Activated naive CD4-positive, alpha-beta T cell treated with anti-CD3 and anti-CD28 coated beads, Interleukin-2, amount 50 U/mL, for 16 hours (primary cell): ENCODE measurements at places on chromosomes 6 and 20.
A peak's percentile ranks its signal among the peaks of the same experiment; 100 is the strongest.

GRCh38 chr20:19911810-19912382 lies 105.3 kb upstream of the NAA20 start:
- no peak for DNase-seq

GRCh38 chr20:24109537-24109936 lies 121.0 kb upstream of the GGTLC1 start:
- no peak for DNase-seq

- no peak for DNase-seq
Measured at GRCh38 chr20:25676164-25676809, 20.4 kb downstream of the ZNF337 start.

DNA sequence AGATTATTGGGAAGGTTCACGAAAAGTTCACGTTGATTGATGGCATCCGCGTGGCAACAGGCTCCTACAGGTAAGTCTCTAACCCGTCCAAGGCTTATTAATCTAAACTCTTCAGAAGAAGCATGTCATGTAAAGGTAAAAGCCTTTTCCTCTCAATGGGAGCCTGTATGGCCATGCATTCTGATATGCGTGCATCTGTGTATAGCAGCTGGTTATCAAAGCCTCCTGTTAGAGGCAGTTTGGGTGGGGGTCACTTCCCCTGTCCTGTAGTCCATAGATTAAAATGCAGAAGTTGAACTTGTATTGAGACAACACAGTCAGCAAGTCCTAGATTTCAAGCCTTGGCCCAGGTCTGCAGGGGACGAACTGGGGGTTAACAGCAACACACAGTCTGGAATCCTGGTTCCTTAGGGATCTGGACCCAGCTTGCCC lies 14.2 kb upstream of the DHX35 start:
- DNase-seq, result no peak

- peak; percentile 13 for DNase-seq
Measured at GRCh38 chr20:38724626-38725147, 401 bp downstream of the SLC32A1 start.

GRCh38 chr6:73451223-73452106 lies 632 bp downstream of the CGAS start:
- DNase-seq, result peak; percentile 51

- DNase-seq, result no peak
Measured at GRCh38 chr6:75882734-75883133, 133.7 kb downstream of the MYO6 start.

DNA sequence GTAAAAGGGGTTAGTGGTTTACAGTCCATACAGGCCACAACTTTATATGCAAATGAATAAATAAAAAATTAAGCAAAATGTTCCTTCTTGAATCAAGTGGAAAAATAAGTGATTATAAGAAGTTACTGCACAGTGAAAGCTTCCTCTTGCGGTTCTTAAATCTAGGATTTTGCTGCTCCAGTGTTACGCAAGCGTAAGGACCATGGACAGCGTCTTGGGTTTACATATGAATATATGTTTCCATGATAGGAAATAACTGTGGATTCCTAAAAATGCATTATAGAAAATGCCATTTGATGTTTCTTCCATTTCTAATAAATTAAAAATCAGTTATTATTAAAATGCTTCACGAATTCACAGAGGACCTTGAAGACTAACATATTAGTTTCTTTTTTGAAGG lies 176.6 kb upstream of the POU3F2 start:
- no peak for DNase-seq

GRCh38 chr6:159126590-159126989 lies 42.6 kb upstream of the FNDC1 start:
- DNase-seq, result no peak

DNA sequence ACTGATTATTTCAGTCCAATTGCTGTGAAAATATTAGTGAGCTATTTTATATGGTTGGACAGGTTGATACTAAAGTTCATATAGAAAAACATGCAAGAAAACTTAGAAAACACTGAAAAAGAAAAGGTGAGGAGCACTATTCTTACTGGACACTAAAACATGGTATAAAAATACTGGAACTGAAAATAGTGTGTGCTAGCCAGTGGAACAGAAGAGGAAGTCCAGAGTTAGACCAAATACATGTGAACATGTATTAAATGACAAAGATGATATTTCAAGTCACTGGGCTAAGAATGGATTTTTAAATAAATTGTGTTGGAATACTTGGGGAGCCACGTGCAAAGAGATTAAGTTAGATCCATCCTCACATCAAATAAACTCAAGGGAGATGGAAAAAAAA lies 218.5 kb downstream of the TMEM242 start:
- DNase-seq, result no peak

DNA sequence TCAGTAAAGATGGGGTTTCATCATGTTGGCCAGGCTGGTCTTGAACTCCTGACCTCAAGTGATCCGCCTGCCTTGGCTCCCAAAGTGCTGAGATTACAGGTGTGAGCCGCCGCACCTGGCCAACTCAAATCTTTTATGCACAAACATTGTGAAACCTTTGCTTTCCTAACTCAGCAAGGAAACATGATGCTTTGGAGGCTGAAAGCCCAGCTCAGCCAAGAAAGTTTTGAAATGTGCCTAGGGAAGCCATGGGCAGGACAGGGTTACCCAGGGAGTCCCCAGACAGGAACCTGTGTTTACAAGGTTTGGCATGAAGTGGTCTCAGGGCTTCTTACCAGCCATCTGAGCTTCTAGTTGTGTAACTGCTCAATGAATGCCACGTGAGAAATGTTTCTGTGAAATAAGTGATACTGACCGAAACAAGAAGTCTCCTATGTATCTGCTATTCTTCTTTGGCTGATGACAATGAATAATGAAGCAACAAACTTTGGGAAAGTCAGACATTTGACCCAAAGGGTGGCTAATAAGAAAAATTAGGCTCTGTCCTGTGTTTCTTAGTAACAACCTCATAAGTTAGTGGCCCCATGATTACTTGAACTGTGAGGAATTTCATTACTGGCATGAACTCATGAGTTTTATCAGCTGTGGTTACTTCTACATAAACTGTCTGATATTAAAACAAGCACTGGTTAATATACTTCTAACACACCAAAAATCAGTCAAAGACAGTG lies 163.5 kb downstream of the KIF6 start:
- no peak for DNase-seq

- DNase-seq, result no peak
Measured at GRCh38 chr6:30100154-30100553, 12.7 kb downstream of the TRIM31 start.

- DNase-seq, result no peak
Measured at GRCh38 chr6:168057836-168058235, 21.2 kb downstream of the FRMD1 start.

GRCh38 chr6:146056506-146056905 lies 27.6 kb downstream of the GRM1 start:
- no peak for DNase-seq

DNA sequence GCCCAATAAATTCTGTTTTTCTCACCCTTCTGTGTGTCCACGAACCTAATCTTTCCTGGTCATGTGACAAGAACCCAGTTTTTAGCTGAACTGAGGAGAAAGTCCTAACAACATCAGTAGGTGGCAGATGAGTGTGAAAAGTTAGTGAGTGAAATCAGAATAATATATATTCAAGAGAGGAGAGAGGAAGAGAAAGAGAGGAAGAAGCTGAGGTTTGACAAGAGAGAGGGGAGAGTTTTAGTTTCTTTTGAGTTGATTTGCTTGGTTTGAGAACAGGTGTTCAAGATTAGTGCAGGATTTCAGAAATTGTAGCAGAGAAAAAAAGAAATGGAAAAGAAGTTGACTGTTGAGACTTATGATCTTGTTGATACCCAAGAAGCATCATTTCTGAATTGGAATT lies 930.5 kb upstream of the FLRT3 start:
- DNase-seq, result no peak

DNA sequence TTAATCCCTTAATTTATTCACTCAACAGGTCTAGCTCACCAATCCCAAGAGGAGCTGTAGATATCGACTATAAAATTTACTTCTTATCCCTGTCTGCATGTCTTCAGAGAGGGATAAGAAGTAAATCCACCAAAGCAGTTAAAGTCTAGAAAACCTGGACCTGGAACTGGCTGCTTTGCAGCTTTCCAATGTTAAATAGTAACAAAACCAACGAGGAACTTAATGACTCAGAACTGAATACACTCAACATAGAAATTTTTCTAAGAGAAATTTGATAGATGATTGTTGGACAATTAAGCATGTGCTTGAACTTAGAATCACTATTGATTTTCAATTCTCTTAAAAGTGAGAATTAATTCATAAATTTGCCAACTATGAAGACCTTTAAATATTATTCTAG lies 11.5 kb upstream of the TMEM244 start:
- no peak for DNase-seq

GRCh38 chr6:69305456-69305855 lies 491.4 kb downstream of the LMBRD1 start:
- no peak for DNase-seq

- DNase-seq, result no peak
Measured at GRCh38 chr6:124599656-124600055, 362.6 kb upstream of the RNF217 start.

DNA sequence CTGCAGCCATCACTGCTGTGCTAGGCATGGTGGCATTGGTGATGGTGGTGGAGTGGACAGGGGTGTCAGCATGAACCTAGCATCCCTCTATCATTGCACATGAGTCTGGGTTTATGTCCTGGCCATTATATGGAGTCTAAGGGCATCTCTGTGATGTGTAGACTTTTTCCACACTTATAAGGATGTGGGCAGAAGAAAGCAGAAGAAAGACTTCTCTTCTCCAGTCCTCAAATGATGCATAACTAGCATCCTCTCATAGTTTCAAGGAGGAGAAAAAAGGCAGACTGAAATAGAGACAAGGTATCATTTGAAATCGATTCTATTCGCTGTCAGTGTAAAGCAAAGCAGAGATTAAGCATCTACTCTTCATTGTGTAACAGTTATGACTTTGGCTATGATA lies 140.0 kb upstream of the ATXN1 start:
- DNase-seq, result no peak

DNA sequence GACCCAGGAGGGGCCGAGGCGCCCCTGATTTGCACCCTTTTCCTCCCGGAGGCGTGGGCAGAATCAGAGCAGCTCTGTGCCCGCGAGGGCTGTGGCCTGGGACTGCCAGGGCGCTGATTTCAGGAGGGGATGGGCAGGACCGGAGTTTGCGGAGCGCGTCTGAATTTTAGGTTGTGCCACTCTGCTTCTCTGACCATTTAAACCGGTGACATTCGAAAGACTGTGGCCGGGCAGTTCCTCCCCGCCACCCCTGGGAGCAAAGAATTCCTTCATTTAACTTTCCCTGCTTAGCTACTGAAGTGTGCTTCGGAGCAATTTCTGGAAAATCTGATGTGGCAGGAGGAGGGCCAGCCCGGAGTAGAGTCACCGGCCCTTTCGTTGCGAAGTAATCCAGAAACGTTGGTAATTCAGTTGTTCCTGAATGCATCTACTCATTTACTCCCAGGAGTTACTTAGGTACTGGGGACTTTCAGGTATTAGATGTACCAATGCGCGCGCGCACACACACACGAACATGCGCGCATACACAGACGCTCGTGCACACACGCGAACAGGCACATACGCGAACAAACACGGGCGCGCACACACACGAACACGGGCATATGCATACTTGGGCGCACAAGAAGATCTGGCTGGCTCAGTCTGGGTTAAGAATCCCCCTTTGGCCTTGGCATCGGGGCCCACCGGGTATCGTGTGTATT lies 568 bp downstream of the CCDC170 start:
- peak; percentile 14 for DNase-seq

- no peak for DNase-seq
Measured at GRCh38 chr20:39528436-39528835, 566.3 kb downstream of the DHX35 start.

- no peak for DNase-seq
Measured at GRCh38 chr6:9937031-9937763, 477.7 kb downstream of the TFAP2A start.

- DNase-seq, result no peak
Measured at GRCh38 chr6:164838068-164838615, 471.3 kb downstream of the C6orf118 start.

GRCh38 chr6:19472153-19472552 lies 365.0 kb upstream of the ID4 start:
- no peak for DNase-seq

GRCh38 chr6:135722679-135723078 lies 128.8 kb upstream of the PDE7B start:
- no peak for DNase-seq

GRCh38 chr20:25376236-25376635 lies 14.4 kb downstream of the ABHD12 start:
- no peak for DNase-seq

DNA sequence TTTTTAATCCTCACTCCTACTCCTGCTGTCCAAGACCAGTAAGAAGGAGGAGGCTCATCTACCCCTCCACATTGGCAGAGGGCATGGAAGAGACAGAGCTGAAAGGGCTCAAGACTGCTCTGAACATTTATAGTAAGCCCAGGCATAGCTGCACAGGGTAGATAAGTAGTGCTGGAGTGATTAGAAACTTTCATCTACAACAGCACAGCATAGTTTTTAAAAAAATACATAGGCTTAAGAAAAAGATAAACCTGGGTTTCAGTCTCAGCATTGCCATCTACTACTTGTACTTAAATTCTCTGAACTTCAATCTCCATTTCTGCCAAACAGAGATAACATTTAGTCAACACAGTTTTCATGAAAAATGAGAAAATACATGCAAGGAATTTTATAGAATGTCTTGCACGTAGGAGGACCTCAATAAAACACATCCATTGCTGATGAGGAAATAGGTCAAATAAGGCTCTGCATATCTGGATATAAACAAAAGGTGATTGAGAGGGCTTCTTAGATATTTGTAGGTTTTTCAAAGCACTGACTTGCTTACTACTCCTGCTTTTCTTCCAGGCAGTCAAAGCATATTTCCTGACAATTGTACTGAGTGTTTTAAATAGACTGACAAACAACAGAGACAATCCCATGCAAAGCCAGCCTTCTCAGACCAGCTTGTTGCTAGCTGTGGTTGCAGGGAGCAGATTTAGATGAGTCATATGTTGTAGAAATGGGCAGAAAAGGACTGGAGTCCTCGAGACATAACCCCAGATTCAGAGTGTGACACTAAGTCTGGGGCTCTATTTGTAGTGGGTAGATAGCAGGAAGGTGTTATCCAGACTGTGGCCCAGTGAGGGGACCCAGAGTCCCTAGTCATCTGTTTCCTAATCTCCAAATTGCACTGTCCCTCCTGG lies 107.4 kb upstream of the TAB2 start:
- no peak for DNase-seq

- no peak for DNase-seq
Measured at GRCh38 chr6:107144666-107145065, 29.4 kb upstream of the BEND3 start.

- DNase-seq, result no peak
Measured at GRCh38 chr6:51398793-51399192, 580.1 kb downstream of the TFAP2B start.

GRCh38 chr20:57391439-57392301 lies 474 bp downstream of the RBM38 start:
- DNase-seq, result no peak

GRCh38 chr6:91081452-91082067 lies 494.7 kb upstream of the MAP3K7 start:
- no peak for DNase-seq

DNA sequence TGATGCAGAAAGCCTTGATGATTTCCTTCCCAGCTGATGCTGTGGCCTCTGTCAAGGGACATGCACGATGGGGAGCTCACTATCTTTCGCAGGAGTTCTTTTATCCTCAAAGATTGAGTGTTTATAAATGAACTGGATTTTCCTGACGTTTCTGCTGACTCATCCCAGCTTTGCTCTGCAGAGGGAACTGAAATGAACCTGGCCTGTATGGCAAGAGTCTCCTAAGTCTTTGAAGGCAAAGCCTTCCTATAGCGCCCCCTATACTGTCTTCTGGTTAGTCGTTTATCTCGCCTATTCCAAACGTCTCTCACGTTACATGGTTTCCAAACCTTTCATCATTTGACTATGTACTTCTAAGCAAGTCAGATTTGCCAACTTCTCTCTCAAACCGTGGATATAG lies 565.3 kb downstream of the KIF16B start:
- DNase-seq, result no peak
